ENCODE measurements at places on chromosomes 5 and 9.

DNA sequence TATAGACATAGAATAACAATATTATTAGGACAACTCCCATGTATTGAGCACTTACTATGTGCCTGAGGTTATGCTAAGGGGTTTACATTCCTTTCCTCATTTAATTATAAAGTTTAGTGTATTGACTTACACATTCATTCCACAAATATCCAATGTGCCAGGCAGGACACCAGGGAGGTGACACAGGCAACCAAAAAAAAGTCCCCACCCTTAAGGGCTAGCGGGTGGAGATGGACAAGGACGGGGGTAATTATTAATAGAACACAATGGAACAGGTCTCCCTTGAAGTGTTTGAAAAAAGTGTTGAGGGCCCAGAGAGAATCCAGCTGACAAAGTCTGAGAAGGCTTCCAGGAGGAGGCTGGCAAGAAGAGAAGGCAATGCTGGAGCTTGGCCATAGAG, 5.7 kb downstream of the TBC1D2 start:
- no peak for DNase-seq

GRCh38 chr5:8505196-8505595, 636.2 kb downstream of the MTRR start:
- no peak for DNase-seq

GRCh38 chr5:16313761-16314160, 134.2 kb upstream of the MARCHF11 start:
- no peak for DNase-seq

DNA sequence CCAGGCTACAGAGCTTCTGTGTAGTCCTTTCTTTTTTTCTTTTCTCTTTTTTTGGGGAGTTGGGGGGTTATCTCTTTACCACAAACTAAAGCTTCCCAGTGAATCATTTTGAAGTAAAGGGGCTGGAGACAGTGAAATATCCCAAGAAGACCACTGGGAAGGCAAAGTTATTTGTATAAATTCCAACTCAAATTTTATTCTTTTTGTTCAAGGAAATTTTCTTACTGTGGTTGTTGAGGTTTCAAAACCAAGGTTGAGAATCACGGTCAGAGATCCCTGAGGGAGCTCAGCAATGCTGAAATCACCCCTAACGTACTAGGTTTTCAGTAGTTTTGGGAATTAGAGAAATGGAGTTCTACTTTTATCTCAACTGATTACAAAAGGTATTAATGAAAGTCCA, 175.7 kb downstream of the ARHGEF28 start:
- no peak for DNase-seq

DNA sequence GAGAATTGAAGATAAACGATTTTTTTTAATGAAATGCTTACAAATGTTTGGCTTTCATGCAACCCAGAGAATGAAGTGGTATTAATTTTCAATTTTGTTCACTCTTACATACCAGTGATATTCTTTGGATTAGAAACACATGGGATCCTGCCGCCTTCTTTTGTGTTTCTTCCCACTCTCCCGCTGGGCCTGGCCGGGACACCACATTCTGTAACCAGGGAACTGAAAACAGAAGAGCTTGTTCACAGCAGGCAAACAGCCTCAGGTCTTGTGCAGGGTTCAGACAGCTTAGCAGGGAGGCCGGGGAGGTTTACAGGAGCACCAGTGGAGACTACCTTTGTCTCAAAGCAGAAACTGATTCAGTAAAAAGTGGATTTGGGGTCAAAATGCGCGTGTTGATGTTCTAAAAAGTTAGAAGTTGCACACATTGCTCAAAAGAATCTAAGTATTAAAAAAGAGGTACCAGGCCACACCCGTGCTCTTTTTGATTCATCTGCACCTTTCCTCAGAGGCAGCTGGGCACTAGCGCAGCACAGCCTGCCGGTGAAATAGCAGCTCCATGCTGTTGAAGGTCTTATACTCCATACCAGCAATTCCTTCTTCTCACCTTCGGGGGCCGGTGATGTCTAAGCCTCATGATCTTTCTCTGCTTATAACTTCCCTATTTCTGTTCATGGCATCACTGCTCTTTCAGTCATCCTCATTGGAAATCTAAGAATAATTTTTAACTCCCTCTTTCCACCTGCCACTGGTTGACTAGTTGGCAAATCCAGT, 67.1 kb downstream of the GRAMD2B start:
- no peak for DNase-seq

GRCh38 chr5:2874099-2874498, 122.6 kb upstream of the IRX2 start:
- no peak for DNase-seq

- DNase-seq, result no peak
Observed at GRCh38 chr5:74619308-74619707, 21.2 kb downstream of the ENC1 start.

GRCh38 chr9:133727277-133727875, 10.8 kb downstream of the SARDH start:
- DNase-seq, result no peak

- peak; percentile 99 for DNase-seq
Observed at GRCh38 chr9:26955921-26956859, at the start of gene IFT74. Gene IFT74 (plus strand): TSS chr9:26956412. CDS start chr9:26961968, 5,556 bp downstream.

DNA sequence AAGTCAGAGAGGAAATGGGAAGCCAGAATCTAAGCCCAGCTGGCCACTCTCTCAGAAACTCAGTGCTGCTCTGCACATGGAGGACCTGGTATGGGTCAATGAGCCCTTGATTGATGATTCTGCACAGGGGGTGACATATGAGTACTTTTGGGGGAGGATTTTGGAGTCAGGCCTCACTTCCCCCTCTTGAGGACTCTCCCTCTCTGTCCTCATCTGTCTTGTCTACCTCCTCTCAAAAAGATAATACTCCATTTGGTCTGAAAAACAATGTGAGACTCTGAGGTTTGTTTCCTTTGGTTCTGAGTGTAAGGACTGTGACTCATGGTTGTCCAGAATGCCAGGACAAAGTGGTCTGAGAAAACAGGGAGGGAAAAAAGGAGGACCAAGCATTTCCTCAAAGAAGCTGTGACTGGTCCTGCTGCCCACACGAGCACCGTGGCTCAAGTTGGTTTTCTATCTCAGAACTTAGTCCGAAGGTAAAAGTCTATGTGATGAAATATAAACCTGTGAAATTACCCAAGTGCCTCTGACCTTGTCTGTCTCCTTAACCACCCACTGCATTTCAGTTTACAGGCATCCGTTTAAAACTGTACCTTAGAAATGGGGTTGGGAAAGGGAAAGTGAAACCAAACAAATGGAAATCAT, 11.1 kb downstream of the TTC39B start:
- DNase-seq, result peak; percentile 72

- no peak for DNase-seq
Observed at GRCh38 chr9:18385696-18386490, 88.1 kb upstream of the ADAMTSL1 start.

- no peak for DNase-seq
Observed at GRCh38 chr5:179918742-179919486, 11.2 kb upstream of the TBC1D9B start.

- DNase-seq, result no peak
Observed at GRCh38 chr5:73935719-73936118, 309.7 kb downstream of the ARHGEF28 start.

GRCh38 chr5:17088051-17088450, 129.4 kb upstream of the BASP1 start:
- DNase-seq, result no peak

DNA sequence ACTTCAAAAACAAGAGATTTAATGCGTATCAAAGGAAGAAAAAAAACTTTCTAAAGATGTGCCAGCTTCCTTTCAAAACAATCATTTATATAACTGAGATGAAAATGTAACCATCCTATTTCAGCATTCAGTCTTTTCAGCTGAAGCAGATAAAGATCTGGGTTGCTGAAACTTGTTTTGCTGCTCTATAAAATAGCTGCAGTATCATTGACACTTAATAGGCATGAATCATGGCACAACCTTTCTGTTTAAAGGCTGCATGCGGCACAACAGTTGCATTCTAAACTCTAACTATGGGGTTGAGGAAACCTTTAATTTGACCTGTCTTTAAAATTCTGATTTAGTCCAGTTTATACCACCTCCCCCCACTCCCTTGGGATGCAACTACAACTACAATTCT, 196.7 kb downstream of the MPDZ start:
- no peak for DNase-seq

- no peak for DNase-seq
Observed at GRCh38 chr5:61915646-61916045, 390.4 kb upstream of the KIF2A start.

DNA sequence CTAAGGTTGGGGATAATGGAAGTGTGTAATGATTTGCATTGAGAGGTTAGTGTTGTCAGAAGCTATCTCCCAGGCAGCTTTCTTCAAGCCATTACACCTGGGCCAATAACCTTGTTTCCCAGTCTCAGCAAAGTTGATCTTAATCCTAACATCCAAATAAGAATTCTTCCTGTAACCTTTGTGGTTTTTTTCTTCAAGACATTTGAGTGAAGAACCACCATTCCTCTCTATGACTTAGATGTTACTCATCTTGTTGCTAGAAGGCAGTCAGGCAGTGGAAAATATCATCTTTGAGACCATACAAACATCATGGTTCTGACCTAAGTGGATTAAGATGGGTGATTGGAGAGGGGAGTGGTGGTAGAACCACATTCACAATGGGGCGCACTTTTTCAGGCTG, 103.5 kb downstream of the NDUFAF2 start:
- DNase-seq, result no peak

GRCh38 chr9:133261103-133261752, 13.8 kb downstream of the ABO start:
- DNase-seq, result no peak

- no peak for DNase-seq
Observed at GRCh38 chr5:61673007-61673735, 341.1 kb downstream of the ZSWIM6 start.

DNA sequence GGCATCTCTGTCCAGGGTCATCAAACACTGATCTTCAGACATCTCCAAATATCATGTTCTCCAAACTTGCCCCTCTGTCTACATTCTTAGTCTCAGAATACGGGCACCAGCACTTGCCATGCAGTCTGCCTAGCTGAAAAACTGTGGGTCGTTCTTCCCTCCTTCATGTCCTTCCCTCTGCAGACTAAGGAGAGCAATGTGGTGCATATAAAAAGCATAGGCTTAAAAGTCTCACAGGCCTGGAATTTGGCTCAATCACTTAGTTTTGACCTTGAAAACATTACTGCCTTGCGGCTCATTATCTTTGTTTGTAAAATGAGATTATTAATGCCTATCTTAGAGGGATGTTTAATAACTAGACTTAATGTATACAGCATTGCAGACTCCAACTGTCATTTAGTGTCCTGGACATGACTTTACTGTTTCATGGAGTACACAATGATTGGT, 362.8 kb downstream of the NPR3 start:
- DNase-seq, result no peak

- no peak for DNase-seq
Observed at GRCh38 chr9:34502471-34502870, 20.3 kb downstream of the ENHO start.

GRCh38 chr5:154162539-154163151, 27.9 kb upstream of the GALNT10 start:
- DNase-seq, result no peak

GRCh38 chr9:15469406-15469805, 41.4 kb downstream of the PSIP1 start:
- no peak for DNase-seq

DNA sequence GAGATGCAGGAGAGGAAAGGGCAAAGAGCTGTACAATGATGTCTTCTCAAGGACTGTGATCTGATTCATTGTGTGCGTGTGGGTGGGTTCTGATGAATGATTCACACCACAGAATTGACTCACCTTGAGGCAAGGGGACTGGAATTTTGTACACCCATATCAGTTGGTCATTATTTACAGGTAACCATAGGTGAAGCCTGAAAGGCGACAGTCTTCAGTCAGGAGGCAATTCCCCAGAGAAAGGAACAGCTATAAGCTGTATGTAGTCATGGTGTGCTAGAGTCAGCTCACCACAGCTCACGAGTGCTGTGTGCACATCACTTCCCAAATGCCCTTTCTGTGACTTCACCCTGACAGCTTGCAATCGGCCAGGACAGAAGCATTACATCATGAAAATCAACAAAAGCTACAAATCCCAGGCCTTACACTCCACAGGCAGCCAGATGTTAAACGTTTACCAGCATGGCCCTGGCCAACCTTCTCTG, 87.6 kb upstream of the RPS23 start:
- peak; percentile 79 for DNase-seq

DNA sequence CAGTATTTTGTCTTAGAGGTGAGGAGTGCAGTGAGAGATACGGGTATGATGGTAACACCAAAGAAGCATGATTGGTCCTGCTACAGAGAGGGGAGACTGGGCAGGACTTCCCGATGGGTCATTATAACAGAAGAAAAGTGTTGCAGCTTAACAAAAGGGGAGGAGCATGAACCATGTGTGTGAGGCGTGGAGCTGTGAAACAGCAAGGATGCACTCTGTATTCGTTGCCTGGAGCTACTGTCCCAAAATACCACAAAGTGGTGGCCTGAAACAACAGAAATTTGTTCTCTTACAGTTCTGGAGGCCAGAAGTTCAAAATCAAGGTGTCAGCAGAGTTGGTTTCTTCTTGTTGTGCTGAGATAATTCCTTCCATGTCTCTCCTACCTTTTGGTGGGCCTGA, 59.4 kb upstream of the GRHPR start:
- no peak for DNase-seq

DNA sequence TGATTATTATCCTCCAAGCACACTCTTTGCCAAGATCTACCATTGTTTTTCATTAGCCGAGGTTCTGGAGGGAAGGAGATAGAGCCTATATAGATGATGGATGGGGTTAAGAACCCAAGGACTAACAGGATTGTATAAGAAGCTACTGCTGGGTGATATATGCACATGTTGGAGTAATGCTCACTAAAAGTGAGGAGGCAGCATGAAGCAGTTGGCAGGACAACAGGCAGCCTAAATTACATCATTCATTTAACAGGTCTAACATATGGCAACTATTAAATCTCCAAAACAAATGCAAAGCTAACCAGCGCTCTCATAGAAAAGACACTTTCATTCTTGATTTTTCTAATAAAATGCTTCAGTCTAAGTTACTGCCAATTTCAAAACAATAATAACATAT, 293.2 kb downstream of the EPB41L4A start:
- no peak for DNase-seq

GRCh38 chr5:119291056-119291455, 64.8 kb upstream of the TNFAIP8 start:
- no peak for DNase-seq

DNA sequence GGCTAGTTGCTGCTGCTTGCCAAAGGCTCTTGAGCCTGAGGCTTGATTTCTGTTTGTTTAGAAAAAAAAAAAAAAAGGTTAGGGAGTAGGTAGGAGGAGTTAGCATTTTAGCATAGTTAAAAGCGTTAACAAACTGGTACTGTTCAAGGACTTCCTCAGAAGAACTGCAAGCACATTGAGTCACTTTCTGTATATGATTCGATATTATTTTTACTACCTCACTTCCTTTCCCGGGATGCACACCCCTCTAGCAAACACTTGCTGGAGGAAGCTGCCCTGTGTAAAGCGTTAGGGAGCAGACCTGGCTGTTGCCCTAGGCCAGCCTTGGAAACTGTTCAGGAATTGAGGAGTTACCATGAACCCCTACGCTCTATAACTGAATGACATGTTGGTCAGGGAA, 15.7 kb upstream of the CEP120 start:
- peak; percentile 68 for DNase-seq

DNA sequence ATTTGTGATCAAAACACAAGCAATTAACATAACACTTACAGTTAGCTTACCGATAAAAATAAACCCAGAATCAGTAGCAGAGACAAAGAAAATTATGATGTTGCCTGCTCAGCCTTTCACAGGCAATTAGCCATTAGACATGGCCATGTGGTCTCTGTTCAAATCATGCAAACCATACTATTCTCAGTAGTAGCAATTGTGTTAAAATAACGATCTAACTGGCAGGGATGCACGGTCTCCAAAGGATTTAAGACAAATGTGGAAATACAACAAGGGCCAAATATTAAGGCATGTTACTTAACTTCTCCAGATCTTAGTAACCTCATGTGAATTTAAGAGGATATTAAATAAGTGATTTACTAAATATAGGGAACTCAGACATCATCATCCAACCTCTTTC, 59.5 kb downstream of the PTBP3 start:
- no peak for DNase-seq

Measured in inflammatory macrophage treated with lipopolysaccharide for 4 hours (primary cell).